ENCODE measurements at places on chromosomes 11 and 22.

- DNase-seq = no peak
Measured at GRCh38 chr11:70595452-70595851, 197.1 kb downstream of the CTTN start.

DNA sequence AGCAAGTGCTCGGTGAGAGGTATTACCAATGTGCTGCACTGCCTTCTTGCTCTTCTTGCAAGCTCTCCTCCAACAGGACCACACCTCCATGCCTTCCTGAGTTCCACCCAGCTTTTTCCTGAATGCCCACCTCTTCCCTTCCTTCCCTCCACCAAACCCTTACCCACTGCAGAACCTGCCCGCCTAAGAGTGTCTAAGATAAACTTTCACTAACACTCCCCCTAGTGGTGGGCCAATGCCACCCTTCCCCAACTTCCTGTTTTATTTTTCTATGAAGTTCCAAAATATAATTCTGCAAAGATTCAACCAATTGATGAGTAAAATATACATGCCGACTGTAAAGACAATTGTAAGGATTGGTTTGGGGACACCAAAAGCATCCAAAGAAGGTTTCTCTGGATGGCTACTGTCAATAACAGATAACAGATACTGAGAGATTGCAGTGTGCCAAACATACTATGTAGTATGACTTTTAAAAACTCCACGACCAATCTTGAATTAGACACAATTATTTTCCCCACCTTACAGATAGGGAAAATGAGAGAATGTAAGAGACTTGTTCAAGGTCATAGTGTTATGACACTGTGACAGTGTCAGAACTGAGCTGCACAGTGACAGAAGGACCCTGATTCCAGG lies 38.6 kb upstream of the BMAL1 start:
- no peak for DNase-seq

- no peak for DNase-seq
Measured at GRCh38 chr11:68402355-68403031, 58.1 kb upstream of the PPP6R3 start.

DNA sequence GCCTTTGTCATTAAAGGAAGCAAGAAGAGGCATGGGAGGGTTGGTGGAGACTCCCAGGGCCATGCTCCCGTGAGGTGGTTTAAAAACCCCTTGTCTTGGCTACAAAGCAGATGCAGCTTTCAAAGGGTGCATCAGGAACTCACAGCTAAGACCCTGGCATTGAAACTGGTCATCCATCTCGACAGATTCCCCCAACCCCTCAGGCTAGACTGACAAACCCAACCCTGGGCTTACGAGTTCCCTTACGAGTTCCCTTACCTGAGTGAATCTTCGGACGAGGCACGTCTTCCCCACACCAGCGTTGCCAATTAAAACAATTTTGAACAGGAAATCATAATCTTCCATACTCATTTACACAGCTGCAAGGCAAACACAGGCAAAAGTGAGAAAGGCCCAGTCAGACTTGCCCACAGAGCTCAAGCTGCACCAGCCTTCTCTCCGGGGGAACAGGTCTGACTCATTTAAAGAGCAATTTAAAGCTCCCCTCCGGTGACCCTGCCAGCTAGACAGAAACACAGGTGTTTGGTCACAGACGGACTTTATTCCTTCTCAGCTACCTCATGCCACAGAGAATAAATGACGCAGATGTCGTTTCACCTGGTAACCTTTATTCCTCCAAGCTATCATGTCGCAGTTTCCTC lies 74.6 kb downstream of the RAB30 start:
- peak; percentile 21 for DNase-seq

- DNase-seq = no peak
Measured at GRCh38 chr11:13341026-13341425, 63.4 kb downstream of the BMAL1 start.

DNA sequence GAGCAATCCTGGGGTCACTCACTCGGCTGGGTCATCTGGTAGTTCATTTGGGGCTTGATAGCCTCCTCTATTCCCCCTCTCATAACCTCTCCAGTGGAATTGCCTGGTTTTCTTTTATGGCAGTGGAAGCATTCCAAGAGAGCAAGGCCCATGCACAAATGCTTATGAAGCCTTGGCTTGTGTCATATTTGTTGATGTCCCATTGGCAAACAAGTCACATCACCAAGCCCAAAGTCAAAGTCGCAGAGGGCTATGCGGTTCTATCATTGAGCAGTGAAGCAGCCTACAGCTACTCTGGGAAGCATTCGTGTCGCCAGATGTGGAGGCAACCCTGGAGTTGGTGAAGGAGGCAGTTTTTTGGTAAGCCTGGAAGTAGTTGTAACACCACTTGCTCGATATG lies 12.3 kb downstream of the KCTD14 start:
- no peak for DNase-seq

- no peak for DNase-seq
Measured at GRCh38 chr11:8006349-8006977, 19.3 kb downstream of the EIF3F start.

DNA sequence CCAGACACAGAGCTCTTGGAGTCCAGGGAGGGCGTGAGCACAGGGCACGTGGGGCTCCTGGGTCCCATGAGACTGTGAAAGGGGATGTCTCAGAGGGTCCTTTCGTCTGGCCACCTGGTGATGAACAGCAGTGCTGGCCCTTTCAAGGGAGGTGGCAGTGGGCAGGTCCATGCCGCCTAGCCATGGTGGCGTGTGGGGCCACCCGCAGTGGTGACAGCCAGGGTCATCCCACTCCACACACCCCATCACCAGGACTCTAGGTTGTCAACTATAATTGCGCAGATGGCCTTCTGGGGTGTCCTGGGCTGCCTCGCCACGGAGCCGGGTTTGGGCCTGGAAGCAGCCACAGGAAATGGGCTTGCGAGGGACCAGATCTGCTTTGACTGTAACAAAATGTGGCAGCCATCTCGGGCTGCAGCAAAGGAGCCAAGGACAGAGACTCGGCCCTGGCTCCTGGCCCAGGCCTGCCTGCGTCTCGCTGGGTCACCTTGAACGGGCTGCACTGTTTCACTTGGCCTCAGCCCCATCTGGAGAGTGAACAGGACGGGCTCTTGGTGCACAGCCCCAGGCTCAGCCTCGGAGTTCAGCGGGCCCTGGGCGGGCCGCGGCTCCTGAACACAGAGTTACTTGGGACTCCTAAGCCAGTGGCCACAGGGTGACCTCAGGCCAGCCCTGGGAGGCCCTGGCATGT lies 1350.5 kb downstream of the BRD1 start:
- no peak for DNase-seq

DNA sequence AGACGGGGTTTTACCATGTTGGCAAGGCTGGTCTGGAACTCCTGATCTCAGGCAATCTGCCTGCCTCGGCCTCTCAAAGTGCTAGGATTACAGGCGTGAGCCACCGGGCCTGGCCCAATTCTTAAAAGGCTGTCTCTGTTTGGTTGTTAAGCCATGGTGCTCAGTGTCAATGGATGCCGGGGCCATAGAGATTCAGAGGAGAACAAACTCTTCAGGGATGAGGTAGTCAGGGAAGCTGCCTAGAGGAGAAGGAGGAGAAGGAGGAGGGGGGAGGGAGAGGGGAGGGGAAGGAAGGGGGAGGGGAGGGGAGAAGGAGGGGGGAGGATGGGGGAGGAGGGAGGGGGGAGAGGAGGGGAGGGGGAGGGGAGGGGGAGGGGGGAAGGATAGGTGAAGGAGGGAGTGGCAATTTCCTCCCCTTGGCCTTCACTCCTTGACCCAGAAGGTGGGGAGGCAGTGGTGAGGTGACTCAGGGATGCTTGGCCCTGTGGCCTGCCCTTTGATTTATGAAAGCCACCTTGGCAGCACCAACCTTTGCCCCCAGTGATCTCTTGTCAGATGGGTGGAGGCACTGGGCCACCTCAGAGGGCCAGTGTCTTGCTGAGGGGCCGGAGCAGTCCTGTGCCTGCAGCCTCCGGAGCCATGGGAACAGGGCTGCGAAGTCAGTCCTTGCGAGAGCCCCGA lies at the start of gene C11orf86:
TSS of gene C11orf86 (plus strand) at position 581 of the 681 bp plus-strand sequence. CDS start at position 640, 59 bp downstream.
- DNase-seq = no peak

- DNase-seq = no peak
Measured at GRCh38 chr11:33590441-33590840, 110.2 kb downstream of the C11orf91 start.

DNA sequence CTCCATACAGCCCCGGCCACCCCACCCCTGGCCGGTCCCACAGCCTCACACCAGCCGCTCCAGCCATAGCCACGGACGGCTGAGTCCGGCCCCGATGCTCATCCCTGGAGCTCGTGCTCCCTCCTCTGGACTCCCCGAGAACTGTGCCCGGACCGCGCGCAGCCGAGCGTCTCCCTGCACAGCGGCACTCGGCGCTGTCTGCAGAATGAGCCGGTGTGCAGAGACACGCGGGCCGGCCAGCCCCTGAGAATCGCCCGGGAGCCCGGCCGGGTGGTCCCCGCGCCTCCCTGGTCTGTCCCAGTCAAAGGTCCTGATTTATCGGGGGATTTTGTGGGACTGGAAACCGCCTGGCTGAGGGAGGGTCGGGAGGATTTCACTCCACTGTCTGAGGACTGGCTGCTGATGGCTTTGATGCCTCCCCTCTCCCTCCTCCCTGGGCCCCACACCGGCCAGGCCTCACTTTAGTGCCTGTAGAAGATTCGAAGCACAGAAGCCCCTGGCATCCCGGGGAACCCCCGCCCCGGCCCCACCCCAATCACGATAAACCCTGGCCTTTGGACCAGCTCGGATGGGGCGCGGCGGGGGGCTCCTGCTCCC lies 102.7 kb downstream of the BRD1 start:
- DNase-seq = peak; percentile 68

DNA sequence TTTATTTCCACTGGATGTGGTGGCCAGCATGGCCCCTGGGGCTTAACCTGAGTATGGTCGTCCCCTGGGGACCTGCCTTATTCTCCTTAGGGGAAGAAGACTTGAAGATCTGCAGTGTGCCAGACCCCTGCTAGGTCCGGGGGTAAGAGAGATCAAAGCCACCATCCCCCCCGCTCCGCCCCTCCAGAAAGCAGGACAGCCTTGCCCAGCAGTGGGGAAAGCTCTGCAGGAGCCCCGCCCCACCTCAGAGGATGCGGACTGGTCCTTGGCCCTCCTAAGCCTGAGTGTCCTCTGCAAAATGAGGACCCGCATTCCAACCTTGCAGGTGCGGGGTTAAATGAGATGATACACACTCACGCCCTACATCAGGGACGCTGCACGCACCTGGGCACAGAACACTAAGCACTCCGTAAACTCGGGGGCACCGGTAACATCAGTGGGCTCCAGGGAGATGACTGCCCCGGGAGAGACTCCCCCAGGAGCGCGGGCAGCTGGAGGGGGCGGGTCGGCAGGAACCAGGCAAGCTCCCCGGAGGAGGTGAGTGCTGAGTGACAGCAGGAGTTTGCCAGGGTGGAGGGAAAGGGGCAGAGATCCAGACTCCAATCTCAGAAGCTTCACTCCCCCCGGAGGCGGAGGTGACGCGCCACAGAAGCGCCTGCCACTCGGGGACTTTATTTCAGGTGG lies 564 bp upstream of the ANO1 start:
- no peak for DNase-seq

GRCh38 chr11:87356428-87356827 lies 318.7 kb downstream of the TMEM135 start:
- no peak for DNase-seq

- DNase-seq = no peak
Measured at GRCh38 chr22:33756508-33756949, 163.7 kb downstream of the LARGE1 start.

GRCh38 chr11:87397011-87397865 lies 359.5 kb downstream of the TMEM135 start:
- no peak for DNase-seq

GRCh38 chr11:121117788-121118187 lies 16.7 kb downstream of the TECTA start:
- DNase-seq = no peak

- DNase-seq = no peak
Measured at GRCh38 chr11:22431106-22431505, 92.9 kb downstream of the SLC17A6 start.

- no peak for DNase-seq
Measured at GRCh38 chr11:70297341-70297740, 26.9 kb downstream of the PPFIA1 start.

DNA sequence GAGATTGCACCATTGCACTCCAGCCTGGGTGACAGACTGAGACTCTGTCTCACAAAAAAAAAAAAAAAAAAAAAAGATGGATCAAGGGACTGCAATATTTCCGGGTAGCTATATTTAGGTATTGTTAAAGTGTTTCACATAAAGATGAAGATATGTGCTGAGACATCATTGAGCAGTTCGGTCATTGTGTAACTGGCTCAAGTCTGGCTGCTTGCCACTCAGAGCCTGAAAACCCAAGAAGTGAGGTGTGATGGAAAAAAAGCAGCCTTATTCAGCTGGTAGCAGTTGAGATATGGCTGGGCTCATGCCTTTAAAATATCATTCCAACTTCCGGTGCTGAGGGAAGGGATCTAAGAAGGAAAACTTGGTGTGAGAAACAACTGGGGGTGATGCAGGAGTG lies 46.9 kb downstream of the LUZP2 start:
- DNase-seq = no peak

DNA sequence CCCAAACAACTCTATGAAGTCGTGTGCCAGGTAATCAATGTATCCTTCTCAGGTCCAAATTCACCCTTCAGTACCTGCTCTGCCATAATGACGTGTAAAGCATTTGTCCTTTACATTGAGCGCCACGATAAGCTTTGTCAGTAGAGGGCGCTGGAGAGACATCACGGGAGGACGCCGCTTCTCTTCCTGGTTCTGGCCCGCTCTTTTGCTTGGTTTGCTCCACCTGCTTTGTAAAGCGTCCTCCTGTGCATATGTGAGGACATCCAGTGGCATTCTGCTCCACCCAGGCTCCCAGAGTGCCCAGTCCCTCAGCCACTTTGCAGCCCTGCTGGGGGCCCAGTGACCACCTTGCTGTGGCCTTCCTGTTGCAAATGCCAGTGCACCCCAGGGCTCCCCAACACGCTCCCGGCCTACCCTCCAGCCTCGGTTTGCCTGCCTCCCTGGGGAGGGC lies 61.1 kb downstream of the WT1 start:
- peak; percentile 19 for DNase-seq

GRCh38 chr11:66239998-66240780 lies 28.2 kb upstream of the RAB1B start:
- no peak for DNase-seq

DNA sequence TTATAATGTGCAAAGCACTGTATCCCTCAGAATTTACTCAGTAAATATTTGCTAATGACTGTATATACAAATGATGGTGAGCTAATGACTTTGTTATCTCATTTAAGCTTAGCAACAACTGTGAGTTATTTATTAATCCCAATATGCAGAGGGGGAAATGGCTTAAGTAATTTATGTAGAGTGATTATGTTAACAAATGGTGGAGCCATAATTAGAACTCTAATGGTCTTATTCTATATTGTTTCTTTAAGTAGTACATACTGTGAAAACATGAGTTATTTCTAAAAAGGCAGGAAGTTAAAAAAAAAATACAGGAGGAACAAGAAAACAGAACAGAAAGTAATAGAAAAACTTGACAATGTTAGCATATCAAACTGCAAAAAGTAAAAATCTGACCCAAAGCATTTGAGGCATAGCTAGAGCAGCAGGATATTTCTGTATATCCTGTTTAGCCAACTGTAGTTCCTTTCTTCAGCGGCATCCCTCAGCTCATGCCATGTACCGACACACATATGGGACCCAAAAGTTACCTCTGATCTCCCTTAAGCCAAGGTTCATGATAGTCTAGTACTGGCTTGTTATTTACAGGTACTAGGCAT lies 94.2 kb downstream of the FCHSD2 start:
- no peak for DNase-seq

All from stimulated activated CD4-positive, alpha-beta T cell treated with anti-CD3 and anti-CD28 coated beads, TNF-alpha, amount 100 ng/mL, for 48 hours (primary cell).